Common myeloid progenitor, CD34-positive (primary cell): ENCODE measurements at places on chromosomes 6 and 20.

DNA sequence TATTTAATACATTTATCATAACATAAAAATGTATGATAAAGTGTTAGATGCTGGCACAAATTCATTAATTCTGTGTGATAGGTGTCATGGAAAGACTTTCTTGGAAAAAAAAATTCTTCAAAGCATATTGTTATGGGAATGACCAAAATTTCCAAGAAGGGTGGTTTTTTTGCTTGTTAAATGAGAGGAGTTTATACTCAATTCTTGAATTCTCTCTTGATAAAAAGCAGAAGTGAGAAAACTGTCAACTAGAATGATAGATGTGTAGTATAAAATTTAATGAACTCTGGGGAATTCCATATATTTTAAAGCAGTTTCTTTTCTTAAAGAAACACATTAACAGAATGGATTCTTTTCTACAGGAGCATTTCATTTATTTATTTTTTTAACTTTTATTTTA lies 62.0 kb upstream of the SNAP91 start:
- peak; percentile 17 for DNase-seq

DNA sequence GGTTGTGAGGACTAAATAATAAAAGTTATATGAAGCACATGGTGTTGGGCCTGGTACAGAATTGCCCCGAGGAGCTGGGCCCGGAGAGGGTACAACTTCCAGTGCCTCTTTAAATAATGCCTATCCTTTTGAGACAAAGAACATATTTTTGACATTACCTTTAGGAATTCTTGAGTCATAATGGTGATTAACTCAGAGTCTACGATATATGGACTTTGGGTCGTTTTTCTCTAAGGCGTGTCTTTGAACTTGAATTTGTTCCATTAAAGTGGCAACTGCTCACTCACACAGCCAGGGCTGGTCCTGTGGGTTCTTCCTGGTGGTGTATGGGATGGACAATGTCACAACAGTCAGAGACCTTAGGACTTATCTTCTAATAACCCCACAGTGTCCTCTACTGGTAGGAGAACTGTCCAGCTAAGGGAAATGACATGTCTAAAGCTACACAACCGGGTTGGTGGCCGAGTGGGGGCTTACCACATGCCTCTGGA lies 106.5 kb downstream of the CDC5L start:
- DNase-seq = no peak

- no peak for DNase-seq
Observed at GRCh38 chr20:4444404-4444803, 277.3 kb upstream of the PRND start.

DNA sequence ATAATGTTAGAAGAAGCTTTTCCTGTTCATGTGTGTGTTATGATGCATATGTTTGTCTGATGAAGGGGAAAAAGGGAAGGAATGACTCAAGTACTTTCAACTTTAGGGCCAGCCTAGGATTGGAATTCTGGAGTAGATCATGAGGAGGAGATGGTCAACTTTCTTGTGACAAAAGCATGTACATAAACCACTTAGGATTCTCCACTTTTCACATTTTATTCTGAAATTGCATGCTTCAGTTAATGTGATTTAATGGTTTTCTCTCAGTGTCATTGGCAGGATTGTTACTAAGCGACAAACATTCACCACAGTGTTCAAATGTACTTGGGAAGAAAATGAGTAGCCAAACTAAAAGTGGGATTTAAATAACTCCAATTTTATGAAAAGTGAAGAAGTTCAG lies 80.1 kb downstream of the UTRN start:
- DNase-seq = no peak

DNA sequence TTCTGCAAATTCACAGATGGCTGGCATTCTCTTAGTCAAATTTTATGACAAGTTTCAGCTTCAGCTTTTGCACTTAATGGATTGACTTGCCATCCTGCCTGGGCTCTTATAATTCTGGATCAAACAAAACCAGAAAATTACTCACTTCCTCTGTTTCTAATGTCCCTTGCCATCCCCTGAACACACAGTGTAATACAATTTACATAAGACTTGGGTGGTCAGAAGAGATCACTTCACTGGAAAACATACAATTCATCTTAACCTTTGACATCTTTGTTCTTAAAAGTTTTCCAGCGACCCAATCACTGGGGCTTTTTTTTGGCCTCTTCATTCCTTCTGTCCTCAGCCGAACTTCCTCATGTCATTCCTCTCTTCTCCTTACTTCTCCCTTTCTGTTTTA lies 199.0 kb downstream of the ARHGAP18 start:
- DNase-seq = no peak
